ENCODE measurements at places on chromosomes 12 and 14.

DNA sequence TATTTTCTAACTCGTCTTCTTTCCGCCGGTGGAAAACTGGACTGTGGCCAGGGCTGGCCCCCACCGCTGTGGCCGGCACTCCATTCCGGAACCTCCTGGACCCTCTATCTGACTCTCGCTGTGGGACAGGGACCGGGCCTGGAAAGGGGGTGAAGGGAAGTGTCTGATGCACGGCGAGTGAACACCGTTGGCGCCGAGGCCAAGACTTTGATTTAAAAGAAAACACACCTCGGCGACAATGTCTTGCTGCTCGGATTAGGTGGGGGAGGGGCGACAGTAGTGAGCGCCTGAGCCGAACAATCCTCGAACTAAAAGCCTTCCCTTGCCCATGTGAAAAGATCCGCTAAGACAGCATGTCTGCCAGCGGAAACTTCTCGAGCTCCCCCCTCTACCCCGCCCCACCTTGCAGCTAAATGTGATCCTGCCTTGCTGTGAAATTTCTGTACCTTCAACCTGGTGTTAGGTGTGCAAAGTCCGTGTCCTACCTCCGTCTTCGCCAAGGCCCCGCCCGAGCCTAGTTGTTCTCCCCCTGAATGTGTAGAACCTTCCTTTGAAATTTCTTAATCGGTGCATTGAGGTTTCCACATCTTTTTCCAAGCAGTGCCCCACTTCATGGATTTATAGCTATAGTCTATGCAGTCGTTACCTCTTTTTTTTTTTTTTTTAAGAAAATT, 862 bp upstream of the HOTAIR start:
- no peak for DNase-seq

DNA sequence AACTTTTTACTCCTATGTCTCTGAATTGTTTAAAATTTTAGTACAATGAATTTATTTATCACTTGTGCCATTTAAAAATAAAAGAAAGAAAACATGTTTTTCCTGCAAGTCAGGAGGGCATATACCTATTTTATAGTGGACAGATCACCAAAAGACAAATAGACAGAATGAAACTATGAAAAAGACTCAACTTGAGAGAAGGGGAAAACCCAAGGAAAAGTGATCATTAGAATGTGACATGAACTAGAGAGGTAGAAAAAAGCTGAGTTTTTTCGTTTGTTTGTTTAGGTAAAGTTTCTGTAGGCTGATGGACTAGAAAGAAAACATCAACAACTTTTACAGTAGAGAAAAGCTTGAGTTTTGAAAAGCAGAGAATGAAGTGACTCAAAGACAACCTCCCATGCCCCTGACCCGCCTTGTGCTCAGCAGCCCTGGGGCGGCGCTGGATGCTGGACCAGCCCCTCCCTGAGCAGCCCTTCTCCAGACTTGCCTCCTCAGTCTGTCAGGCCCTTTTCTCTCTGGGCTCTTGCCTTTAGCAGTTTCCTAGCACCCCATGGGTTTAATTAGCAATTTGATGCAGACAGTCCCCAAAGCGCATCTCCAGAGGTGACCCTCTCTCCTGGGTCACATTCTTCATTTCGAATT, 95.1 kb upstream of the ARID2 start:
- no peak for DNase-seq

DNA sequence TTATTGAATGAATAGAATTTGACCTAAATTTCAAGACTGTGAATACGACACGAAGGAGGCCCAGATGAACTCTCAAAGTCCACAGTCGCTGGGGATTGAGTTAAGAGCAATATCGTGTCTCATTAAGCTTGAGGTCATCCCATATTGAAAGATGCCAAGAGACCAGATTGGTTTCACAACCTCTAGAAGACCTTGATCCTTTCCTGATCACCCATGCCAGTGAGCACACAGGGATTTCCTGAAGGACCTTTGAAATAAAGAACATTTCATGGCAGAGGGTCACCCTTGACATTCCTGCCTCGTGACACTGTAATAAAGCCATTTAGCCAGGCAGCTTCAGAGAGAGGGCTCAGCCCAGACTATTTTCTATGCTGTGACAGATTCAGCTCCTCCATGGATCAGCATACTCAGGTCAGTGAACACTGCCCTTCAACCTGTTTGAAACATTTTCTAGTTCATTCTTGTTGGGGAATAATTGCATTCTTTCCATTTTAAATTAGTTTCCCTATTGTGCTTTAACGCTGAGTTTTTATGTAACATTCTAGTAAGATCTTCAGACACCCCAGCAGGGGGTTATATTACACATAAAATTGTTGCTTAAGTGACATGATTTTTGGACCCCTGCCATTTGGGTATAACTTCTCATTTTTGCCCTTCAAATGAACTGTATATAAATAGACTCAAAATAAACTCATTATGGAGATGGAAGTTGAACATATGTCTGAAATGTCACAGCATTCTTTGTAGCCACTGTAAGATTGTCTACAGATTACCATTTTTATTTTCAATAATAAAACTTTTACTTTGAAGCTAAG, 213.2 kb downstream of the C12orf50 start:
- no peak for DNase-seq

GRCh38 chr12:124994437-124994975, 1.1 kb downstream of the BRI3BP start:
- no peak for DNase-seq
